ENCODE measurements at places on chromosomes 12 and 14.
A peak's percentile ranks its signal among the peaks of the same experiment; 100 is the strongest.

GRCh38 chr14:40850191-40850590 lies 756.5 kb upstream of the LRFN5 start:
- DNase-seq = no peak

GRCh38 chr14:101235335-101236103 lies 325.8 kb upstream of the DIO3 start:
- DNase-seq = peak; percentile 57

GRCh38 chr12:132099739-132100138 lies 44.4 kb downstream of the DDX51 start:
- DNase-seq = no peak

DNA sequence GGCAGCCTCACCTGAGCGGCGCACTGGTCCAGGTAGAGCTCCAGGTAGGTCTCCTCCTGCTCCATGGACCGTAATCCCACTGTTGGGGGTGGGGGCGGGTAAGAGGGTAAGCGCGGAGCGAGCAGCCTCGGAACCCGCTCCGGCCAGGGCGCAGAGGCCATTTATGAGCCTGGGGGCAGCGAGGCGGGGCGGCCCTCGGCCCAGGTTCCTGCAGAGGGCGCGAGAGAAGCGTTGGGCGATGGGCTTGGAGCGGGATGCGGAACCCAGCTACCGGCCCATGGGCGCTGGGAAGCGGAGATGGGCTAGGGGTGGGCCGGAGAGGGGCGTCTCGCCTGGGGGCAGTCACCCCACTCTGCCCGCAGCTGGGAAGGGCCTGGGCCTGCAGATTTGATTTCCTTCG lies at the start of gene TBPL2:
Gene TBPL2, minus strand, starts transcription at position 232 of the 400 bp plus-strand sequence. Its CDS starts 167 bp downstream, at position 65.
- no peak for DNase-seq

- no peak for DNase-seq
Measured at GRCh38 chr12:44817687-44818086, 58.4 kb downstream of the NELL2 start.

GRCh38 chr14:90056826-90057225 lies 5.0 kb upstream of the KCNK13 start:
- DNase-seq = no peak

GRCh38 chr12:3456809-3457208 lies 34.2 kb upstream of the PRMT8 start:
- DNase-seq = peak; percentile 72

All from NCI-H1092 (cell line).